ENCODE measurements at places on chromosomes 3 and 15. TPM values are rescaled to one million over a fixed set of nuclear protein-coding genes. Genes with fewer than 3 reads are reported as not detected.

GRCh38 chr15:101549647-101550046 lies 60.1 kb upstream of the PCSK6 start:
- no peak for DNase-seq

Gene SPESP1
- 5.9 TPM for total RNA-seq

- no peak for DNase-seq
These were observed 31.9 kb downstream of the IFT57 start for GRCh38 chr3:108190346-108190745.

DNA sequence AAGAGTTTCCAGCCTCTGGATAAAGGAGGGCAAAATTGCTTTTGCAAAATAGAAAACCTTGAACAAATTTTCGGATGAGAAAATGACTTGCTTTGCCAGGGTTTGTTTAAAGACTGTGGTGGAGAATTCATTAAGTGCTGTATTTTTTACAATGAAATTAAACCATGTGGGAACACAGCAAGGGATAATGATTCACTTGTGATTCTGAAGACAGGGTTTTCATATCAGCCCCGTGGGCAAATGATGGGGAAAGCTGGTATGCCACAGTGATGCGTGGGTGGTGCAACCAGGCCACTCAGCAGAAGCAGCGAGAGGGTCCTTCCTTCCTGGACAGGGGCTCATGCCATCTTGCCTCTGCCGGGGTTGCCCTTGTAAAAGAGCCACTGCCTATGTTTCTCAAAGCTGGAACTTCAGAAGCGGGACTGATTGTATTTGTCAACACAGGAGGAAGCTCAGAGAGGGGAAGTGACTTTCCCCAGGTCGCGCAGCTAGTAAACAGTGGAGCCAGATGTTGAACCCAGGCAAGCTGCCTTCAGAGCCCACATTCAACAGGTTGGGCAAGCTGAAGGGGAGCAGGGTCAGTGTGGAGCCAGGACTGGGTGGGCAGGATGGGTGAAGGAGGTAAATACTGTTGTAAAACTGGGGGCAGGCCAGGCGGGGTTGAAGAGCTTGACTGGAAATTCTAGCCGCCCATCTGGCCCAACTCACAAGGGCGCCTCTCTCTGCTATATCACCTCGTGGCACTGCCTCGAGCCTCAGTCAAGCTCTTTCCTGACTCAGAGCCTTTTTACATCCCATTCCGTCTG lies 79.1 kb downstream of the TOP2B start:
- DNase-seq: no peak

Gene CELF6
- total RNA-seq: 0.74 TPM

DNA sequence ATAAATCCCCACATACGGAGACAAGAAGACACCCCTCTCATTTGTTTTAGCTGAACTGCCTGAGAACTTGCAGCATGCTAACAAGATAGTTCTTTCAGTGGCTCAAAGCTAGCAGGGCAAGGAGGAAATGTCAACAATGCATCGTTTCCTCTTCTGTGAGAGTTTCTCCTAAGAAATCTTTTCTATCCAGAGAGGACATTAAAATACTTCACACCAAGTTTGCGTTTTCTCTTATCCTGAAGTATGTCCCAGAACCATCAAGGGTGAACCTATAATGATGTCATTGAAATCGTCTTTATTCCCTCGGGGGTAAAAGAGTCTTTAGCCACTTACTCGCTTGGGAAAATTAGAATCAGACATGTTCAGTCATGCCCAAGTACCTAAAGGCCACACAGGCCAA lies 541.7 kb upstream of the MDFIC2 start:
- no peak for DNase-seq

Gene SERPINI2
- total RNA-seq: not detected

Gene UBAP1L
- 3.7 TPM for total RNA-seq

DNA sequence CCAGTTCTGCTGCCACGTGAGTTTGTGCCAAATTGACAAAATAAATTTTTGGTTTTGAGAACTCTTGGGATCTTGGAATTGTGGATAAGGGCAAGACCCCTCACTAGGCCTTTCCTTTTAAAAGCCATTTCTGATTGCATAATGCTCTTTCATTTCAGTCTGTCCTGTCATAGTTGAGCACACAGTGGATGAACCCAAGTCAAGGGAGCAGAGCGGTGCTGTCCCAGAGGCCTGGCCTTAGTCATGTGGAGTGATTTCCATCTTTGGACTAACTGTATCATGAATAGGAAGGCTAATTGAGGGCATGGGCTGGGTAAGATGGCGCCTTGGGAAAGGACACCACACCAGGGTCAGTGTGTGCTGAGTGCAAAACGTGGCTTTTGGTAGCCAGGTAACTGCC lies 304.0 kb downstream of the UACA start:
- no peak for DNase-seq

Gene LAMB2
- 112 TPM for total RNA-seq

Gene GOLGA6L10
- total RNA-seq: 1.8 TPM

GRCh38 chr3:36868614-36869436 lies 76.0 kb downstream of the TRANK1 start:
- DNase-seq: peak; percentile 34

GRCh38 chr3:159233734-159234133 lies 431.9 kb downstream of the MFSD1 start:
- DNase-seq: no peak

Gene BNC1
- total RNA-seq: not detected

DNA sequence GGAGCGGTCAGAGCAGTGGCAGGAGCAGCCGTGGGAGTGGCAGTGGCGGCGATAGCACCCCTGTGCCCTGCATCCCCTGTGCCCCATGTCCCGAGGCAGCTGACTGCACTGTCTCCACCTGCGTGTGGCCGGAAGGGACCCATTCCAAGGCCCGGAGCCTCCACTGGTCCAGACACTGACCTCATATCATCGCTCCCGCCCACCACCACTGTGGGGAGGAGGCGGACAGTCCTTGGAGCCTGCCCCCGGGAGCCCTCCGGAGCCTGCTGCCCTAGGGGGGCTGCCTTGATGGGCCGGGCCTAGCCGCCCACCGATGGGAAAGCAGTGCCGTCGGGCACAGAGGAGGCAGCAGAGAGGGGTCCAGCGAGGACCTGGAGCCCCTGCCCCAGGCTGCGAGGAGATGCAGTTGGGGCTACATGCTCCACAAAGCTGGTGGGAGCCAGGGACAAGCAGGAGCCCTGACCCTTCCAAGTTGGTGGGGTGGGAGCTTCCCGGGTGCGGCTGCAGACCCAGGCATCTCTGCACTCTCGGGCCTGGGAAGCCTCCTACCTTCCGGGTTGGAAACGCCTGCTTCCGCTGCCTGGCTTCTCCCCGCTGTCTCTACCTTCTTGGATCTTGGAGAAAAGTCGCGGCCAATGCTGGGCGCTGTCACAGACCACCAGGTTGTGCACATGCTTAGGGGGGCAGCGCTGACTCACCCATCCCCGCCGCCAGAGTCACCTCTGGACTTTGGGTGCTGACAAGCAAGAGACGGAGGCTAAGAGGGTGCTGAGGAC lies 283.2 kb upstream of the ROBO1 start:
- no peak for DNase-seq

GRCh38 chr3:140455521-140456214 lies 222.2 kb upstream of the TRIM42 start:
- no peak for DNase-seq

Data from colonic mucosa (tissue), 4 donors.